ENCODE measurements at places on chromosomes 6 and 20.

DNA sequence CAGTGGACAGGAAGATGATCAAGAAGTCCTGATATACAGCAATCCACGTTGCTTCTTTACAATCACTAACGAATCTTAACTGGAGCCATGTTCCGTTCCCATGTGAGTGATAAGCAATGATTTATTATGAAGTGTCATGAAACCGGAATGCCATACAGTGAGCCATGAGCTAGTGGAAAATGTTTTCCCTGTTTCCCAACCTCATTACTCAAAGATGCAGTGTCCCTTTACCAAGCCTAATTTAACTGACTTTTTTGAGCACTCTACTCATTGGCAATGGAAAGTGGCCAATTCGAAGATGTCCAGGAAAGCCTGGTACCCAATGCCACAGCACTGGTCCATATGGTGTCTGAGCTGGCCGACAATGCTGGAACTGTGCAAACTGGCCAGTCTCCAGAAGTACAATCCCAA, 148.3 kb downstream of the ZNF217 start:
- peak; percentile 31 for DNase-seq

DNA sequence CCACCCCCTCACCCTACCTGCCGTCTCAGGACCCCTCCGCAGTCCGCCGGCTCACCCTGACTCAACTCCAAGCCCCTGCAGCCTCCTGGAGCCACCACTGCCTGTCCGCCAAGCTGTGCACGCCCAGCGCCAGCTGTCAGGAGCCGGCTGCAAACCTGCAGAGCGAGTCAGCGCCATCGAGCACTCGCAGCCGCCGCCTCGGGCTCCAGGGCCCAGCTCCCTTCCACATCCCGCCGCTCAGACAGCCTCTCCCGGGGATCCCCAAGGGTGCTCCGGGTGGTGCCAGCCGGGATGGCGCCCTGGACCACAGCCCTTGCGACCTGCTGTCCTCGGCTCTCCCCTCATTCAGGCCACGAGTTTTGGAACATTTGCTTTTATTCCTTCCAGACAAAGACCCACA, 4.3 kb downstream of the TNNC2 start:
- DNase-seq: no peak

- no peak for DNase-seq
Measured at GRCh38 chr20:56376331-56376730, 15.7 kb downstream of the AURKA start.

DNA sequence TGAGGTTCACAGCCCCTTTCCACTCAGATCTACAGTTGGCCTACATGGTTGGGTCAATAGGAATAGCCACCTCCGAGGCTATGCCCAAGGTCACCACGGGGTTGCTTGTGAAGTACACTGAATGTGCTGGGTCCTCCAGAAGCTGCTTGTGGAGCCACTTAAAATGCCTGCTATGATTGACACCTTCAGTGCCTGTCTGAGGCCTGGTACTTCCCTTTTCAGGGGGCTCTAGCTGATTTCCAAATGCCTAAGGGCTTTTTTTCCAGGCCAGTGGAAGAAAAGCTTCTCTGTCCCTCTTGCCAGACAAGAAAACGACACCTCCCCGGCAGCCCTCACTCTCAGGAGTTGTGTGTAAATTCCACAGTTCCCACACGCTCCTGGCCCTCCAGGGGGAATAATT, 6.3 kb upstream of the NXT1 start:
- no peak for DNase-seq

GRCh38 chr6:30557683-30557981, 537 bp downstream of the PRR3 start:
- no peak for DNase-seq
